GM23248 (cell line): ENCODE measurements at places on chromosomes 7 and 10. TPM values are rescaled to one million over a fixed set of nuclear protein-coding genes. Genes with fewer than 3 reads are reported as not detected.

The SLC16A12 gene
- not detected in 2 replicates for total RNA-seq

The FGF8 gene
- total RNA-seq = 4.4 TPM in 1 of 2 replicates, not detected in the other

The ZNF800 gene
- total RNA-seq = 16.9 and 19.9 TPM in 2 replicates

DNA sequence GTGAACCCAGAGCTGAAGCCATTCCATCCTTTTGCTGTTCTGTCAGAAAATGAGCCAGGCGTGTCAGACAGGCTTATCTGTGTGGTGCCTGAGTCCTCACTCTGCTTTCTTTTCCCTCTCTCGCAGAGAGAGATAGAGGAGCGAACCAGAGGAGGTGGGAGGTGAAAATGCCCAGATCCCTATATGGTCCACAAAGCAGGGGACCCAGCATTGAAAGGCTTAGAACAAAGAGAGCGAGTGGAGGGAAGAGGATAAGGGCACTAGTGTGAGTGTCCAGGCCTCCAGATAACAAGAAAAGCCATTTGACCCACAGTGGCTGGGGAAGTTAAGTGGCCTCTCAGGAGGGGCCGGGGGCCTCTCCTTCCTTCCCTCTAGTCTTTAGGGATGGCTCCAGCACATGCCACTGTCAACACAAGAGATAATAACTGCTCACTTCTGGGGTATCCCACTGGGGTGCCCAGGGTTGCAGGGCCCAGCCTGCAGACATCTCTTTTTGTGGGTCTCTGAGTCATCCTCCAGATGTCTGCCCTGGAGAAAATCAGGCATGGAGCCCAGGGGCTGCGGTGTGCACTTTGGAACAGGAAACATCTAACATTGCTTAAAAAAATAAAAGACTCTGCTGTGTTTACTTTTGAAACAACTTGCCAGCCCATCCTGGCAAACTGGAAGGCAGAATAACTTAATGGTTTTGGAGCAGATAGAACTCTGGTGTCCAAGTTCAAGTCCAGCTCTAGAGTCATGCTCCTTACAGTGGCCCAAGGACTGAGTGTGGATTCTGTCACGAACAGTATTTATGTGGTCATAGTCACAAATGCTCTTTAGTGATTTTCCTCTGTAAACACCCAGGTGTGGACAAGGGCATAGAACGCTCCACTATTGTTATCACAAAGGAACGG lies 189.5 kb downstream of the CXCL12 start:
- DNase-seq = peak; percentile 95

GRCh38 chr7:22482503-22482902 lies 17.5 kb downstream of the STEAP1B start:
- DNase-seq = peak; percentile 20

DNA sequence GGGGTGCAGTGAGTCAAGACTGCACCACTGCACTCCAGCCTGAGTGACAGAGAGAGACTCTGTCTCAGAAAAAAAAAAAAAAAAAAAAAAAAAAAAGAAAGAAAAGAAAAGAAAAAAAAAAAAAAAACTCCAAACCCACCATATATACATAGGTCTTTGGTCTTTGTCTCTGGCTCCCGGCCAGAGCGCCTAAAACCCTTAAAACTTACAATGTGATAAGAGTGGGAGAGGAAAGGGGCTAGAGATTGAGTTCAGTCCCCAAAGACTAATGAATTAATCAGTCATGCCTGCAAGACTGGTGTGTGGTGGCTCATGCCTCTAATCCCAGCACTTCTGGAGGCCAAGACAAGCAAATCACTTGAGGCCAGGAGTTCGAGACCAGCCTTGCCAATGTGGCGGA lies 6.8 kb upstream of the NFE2L3 start:
- DNase-seq = no peak
